Ureter (tissue), 1 donor: ENCODE measurements at places on chromosomes 6 and 20. TPM values are rescaled to one million over a fixed set of nuclear protein-coding genes. Genes with fewer than 3 reads are reported as not detected.
A peak's percentile ranks its signal among the peaks of the same experiment; 100 is the strongest.

- DNase-seq = peak; percentile 67
Observed at GRCh38 chr6:15247500-15248450, 1.9 kb downstream of the JARID2 start.

DNA sequence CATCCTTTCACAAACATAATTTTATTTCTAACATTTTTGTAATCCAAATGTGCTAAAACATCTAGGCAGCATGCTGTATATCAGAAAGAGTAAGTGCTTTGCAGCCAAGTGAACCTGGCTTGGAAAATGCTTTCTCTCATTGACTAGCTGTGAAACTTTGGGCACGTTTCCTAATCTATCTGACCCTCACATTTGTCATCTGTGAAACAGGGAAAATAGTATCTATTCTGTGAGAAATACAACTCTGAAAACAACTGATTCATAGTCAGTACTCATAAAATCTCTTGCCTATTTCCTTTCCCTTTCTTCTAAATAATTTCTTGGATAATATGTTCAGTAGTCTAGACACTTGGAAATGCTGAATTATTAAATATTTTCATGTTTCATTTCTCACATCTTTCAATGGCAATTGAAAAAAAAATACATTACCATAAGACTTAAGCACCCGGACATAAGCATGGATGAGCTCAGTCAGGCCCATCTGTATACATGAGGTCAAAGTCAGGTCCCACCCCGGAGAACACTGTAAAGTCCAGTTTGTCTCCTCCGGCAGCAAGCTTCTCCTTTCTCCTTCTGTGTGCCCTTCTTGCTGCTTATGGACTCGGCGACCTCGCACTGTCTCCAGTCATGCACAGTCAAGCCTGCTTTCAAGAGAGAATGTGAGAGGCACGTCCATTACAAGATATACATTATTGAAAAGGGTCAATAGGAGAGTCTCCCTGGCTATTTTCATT lies 455.0 kb upstream of the SOX4 start:
- no peak for DNase-seq

DNA sequence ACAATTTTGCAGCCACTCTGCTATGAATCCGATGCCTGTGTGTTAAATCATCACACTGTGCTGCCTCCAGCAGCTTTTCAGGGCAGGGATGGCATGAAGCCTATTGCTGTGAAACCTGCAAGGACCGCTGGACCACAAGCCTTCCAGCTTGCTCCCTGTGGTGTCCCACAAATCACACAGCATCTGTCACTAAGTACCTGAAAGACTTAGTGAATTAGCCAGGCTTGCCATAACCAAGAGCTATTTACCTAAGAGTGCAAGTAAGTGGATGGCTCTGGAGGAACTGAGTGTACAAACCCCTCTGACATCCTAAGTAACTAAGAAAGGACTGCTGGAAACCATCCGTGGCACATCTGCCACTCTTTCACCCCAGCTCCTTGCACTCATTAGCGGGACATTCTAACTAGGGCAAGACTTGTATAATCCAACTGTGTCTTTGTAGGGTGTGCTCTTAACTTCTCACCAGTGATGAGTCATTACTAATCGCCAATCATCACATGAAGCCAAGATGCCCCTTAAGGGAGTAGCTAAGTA lies 34.7 kb downstream of the FOXQ1 start:
- DNase-seq = no peak

DNA sequence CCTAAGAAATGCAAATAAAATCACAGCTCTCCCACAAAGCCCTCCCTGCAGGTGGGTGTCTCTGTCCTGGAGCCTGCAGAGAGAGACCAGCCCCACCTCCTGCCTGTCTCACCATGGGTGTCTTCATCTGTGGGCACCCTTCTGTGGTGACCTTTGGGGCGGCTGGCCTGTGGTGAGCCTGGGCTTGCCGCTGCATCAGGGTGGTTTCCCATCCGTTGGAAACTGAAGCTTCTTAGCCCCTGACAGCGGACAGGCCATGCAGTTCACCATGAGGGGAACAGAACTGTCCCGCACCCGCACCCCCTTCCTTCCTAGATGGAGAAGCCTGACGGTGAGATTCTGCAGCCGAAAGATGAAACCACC lies 42.3 kb upstream of the FRMD1 start:
- peak; percentile 34 for DNase-seq

GRCh38 chr6:68654134-68654533 lies 19.1 kb downstream of the ADGRB3 start:
- no peak for DNase-seq

- no peak for DNase-seq
Observed at GRCh38 chr6:13526727-13527670, 39.6 kb upstream of the GFOD1 start.

GRCh38 chr6:82712389-82712788 lies 348.8 kb downstream of the TPBG start:
- DNase-seq = no peak

DNA sequence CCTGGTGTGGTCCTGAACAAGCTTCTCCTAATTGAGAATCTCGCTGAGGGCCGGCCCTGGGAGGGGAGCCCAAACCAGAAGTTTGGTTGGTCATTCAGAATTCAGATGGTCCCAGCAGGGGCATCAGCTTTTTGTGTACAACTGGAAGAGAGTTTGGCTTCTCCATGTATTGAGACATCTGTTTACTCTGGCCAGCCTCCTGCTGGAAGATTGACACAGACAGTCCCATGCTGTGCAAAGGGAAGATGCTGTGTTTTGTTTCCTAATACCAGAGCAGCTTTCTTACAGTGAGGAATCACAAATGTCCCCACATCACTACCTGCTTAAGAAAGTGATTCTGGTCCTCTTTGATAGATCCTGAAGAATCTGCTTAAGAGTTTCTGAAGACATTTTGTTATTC lies 97.8 kb downstream of the PLEKHG1 start:
- no peak for DNase-seq

DNA sequence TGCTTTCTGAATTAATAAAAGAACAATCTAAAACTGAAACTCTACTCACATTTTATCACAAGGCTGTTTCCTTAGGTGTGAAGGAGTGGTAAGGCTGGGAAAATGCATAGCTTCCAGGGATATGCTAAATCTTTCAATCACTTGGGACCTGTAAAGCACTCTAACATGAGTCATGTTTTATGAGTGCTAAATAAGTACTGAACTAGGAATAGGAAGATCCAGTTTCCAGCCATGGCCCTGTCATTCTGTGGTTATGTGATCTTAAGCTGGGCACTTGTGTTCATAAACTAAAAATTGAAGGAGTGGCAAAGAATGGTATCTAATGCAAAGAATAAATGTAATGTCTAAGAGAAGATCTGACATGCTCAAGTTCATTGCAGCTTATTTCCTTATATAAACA lies 6.1 kb upstream of the TMEM200A start:
- DNase-seq = no peak

DNA sequence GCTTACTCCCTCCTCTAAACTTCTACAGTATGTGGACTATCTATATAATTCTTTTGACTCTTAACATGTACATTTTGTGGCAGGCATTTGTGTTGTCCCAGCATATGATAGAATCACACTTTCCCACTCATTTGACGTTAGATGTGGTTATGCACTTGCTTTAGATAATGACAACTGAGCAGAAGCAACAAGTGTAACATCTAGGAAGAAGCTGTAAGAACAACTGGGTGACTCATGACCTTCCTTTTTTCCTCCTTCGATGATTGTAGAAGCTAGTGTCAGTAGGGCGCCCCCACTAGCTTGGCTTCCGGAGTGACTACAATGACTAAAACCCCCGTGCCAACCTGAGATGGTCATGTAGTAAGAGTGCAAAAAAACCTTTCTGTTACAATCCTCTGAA lies 74.6 kb upstream of the CEP85L start:
- DNase-seq = no peak

Gene MAP3K4
- total RNA-seq = 89.8 TPM

DNA sequence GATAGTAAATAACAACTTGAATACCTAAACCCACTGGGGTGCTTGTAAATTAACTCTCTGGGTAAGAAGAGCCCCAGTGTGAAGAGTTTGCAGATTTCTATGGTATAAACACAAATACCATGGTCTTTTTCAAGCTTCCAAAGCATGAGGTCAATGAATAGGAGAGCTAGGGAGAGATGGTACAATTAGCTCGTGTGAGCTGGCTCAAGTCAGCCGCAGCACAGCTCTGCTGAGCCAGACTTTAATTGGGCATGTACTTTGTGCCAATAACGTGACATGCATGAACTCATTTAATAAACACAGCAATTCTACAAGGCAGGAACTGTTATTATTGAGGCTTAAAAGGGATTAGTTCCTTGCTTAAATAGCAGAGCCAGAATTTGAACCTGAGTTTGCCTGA lies 684.2 kb downstream of the KIF16B start:
- DNase-seq = no peak

Gene NR2E1
- 0.18 TPM for total RNA-seq

GRCh38 chr6:130526466-130526865 lies 160.6 kb downstream of the TMEM200A start:
- DNase-seq = no peak

Gene PRDM13
- total RNA-seq = not detected

DNA sequence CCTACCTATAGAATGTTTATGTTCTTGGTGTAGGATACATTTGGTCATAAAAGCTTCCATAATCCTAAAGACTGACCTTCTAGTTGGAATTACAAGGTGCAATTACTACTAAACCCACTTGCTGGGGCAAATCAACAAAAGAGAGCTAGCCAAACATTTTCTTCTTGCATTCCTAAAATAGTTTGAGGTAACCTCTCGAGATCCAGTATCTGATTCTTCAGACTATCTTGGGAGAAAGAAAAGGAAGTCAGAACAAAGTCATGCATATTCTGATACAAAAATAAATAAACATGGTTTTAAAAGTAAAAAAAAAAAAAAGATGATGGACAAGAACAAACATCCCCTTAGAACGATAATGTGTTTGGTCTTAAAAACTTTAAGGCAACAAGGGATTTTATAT lies 294.2 kb upstream of the RSPO3 start:
- no peak for DNase-seq

Gene CDH4
- 0.26 TPM for total RNA-seq

- no peak for DNase-seq
Observed at GRCh38 chr6:153051801-153052200, 49.3 kb upstream of the MTRF1L start.

DNA sequence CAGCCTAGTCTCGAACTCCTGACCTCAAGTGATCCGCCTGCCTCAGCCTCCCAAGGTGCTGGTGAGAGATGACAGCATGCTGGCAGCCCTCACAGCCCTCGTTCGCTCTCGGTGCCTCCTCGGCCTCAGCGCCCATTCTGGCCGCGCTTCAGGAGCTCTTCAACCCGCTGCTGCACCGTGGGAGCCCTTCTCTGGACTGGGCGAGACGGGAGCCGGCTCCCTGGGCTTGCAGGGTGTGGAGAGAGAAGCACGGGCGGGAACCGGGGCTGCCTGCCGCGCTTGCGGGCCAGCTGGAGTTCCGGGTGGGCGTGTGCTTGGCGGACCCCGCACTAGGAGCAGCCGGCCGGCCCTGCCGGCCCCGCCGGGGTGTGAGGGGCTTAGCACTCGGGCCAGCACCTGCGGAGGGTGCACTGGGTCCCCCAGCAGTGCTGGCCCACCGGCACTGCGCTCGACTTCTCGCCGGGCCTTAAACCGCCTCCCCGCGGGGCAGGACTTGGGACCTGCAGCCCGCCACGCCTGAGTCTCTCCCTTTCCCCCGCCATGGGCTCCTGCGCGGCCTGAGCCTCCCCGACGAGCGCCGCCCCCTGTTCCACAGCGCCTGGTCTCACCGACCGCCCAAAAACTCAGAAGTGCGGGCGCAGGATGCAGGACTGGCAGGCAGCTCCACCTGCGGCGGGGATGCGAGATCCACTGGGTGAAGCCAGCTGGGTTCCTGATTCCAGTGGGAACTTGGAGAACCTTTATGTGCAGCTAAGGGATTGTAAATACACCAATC lies 31.5 kb upstream of the RANBP9 start:
- no peak for DNase-seq

DNA sequence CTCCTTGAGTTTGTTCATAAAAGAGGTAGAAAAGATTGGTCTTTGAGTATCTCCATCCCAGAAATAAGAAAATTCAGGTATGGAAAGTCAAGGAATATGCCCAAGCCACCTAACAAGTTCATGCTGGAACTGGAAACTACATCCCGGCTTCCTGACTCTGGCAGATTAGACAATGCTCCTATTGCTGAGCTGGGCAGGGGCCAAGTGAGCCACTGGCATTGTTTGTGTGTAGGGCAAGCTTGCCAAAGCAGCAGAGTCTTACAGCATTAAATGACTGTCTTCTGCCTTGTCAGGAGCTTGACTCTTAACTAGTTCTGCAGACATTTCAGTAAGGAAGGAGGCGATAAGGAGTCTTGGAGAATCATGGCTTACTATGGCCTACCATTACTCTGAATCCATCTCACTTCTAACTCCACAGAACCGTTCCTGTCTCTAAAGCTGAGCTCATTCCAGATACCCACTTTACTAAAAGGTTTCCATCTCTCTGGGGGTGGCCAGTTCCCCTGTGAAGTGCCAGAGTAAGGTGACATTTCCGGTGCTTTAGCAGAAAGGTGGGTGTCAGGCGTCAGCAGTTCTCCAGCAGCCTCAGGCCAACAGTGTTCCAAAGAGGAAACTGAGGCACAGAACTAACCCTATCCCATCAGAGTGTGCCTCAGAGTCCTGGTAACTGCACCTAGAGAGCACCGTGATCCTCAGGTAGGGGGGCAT lies 30.1 kb downstream of the PRDM1 start:
- no peak for DNase-seq

Gene ADGRG6
- total RNA-seq = 145 TPM

Gene SLC22A7
- total RNA-seq = not detected

Gene SNPH
- 6.0 TPM for total RNA-seq

DNA sequence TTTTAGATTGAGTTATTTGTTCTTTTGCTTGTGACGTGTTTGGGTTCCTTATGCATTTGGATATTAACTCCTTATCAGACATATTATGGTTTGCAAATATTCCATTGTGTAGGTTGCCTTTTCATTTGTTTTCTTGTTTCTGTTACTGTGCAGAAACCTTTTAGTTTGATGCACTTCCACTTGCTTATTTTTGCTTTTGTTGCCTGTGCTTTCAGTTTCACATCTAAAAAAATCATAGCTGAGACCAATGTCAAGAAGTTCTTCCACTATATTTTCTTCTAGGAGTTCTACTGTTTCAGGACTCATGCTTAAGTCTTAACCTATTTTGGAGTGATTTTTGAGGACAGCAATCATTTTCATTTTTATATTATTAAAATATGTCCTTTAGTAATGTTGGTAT lies 113.5 kb downstream of the EPM2A start:
- DNase-seq = no peak

- DNase-seq = no peak
Observed at GRCh38 chr6:105058316-105058715, 101.4 kb downstream of the LIN28B start.

DNA sequence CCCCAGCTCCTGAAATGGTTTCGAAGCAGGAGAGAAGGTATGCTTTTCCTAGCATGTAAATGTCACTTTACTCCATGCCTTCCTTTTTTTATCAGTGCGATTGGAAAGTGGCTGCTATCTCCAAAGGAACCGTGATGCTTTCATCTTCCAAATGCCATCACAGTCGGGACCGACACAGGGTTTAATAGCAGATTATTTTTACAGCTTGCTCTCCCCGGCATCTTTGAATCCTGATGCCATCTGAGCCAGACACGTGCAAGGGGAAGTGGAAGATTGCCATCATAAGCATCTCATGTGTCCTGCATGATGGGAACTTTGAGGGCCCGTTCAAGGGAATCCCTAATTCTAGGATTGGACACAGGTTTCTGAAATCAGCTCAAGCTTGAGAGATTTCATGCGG lies 253.4 kb upstream of the KCNG1 start:
- no peak for DNase-seq

Gene PLEKHG1
- 78.9 TPM for total RNA-seq

Gene HLA-DRA
- total RNA-seq = 297 TPM
